Stimulated activated CD4-positive, alpha-beta T cell treated with anti-CD3 and anti-CD28 coated beads, TNF-alpha, amount 100 ng/mL, for 1 hour (primary cell): ENCODE measurements at places on chromosomes 2 and 18.

- no peak for DNase-seq
These were observed 58.6 kb downstream of the GALNT14 start for GRCh38 chr2:31079665-31080064.

DNA sequence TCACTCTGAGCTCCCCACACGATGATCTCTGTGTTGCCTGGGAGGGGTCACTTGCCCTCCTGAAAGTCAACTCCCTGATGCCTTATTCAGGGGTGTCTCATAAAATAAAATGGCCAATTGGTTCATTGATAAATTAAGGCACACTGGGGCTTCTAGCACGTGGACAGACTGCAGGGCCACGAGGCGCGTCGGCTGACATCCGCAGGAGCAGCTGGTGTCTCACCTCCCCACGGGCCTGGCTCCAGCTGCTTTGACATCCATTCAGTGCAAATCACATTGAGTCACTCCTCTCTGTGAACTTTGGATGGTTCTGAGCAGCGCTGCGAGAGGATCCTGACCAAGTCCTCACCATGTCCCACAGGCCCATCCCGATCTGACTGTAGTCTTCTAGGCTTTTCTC, 4.6 kb upstream of the ST8SIA3 start:
- no peak for DNase-seq

DNA sequence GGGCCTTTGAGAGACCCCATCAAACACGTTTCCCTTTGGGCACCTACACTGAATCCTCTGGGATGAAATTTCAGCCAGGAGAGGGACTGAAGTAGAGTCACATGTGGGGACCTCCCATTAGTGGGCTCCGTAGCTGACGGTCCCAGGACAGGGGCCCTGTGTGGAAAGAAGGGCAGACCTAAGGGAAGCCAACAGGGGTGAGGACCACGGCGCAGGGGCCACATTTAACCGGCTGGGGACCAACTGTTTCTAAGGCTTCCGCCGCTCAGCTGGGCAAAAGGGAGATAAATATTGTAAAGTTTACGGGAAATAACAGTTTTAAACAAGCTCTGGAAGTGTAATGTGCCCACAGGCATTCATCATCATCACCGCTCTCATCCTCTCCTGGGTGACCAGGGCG, 42.7 kb downstream of the RRM2 start:
- no peak for DNase-seq

GRCh38 chr2:166984797-166985196, 96.5 kb downstream of the XIRP2 start:
- DNase-seq = no peak

GRCh38 chr2:157874997-157875640, 1.0 kb downstream of the ACVR1 start:
- no peak for DNase-seq

DNA sequence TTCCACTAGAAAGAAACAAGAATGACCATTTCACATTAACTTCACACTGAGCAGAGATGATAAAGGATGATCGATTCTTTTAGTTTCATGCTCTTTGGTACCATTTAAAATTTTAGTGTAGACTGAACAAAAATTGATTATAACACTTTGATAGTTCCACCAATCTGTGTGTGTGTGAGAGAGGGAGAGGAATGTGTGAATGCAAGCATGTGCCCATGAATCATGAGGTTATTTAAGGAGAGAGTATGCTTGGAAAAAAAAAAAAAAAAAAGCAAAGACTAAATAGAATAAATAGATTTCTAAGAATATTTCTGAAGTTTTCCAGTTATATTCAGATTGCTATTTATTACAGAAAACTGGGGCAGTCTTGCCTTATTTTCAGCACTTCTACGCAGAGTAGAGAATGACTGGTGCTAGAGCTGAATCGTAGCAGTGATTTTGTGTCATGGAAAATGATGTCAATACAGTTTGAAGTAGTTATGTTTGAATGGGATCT, 900.8 kb downstream of the SLC4A3 start:
- DNase-seq = no peak

- no peak for DNase-seq
These were observed 292.1 kb downstream of the RDH14 start for GRCh38 chr2:18268400-18268799.

- no peak for DNase-seq
These were observed 665.8 kb upstream of the ZEB2 start for GRCh38 chr2:145185696-145186095.

- DNase-seq = no peak
These were observed 19.6 kb upstream of the YPEL5 start for GRCh38 chr2:30127016-30127893.

DNA sequence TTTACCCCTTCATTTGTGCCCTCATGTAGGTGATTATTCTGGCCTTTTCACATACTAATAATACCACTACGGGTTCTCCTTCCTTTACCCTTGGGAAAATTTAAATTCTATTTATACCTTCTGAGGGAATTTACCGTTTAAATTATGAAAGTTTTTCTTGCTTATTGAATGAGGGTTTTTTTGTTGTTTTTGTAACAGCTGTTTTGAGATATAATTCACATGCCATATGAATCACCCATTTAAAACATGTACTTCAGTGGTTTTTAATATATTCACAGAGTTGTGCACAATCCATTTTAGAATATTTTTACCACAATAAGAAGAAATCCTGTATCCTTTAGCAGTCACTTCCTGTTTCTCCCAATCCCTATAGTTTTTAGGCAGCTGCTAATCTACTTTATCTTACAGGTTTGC, 54.7 kb downstream of the EML4 start:
- no peak for DNase-seq

- no peak for DNase-seq
These were observed 239.7 kb upstream of the TNP1 start for GRCh38 chr2:217099561-217099960.
